ENCODE measurements at places on chromosomes 4 and X.

DNA sequence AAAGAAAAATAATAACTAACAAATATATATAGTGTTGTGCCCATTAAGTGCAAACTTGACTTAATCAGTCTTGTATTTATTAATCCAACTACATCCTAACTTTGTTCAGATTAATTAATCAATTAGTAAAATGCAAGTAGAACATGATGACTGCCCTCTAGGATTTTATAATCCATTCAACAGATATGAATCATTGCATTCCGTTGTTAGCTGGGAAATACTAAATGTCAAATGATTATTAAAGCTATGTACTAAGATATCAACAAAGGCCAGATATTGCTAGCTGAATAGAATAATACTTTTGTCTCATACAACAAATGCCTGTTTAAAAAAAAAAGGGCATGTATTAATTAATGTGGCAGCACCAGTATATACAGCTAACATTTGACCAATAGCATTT, 1366.3 kb downstream of the STIM2 start:
- DNase-seq, result no peak

DNA sequence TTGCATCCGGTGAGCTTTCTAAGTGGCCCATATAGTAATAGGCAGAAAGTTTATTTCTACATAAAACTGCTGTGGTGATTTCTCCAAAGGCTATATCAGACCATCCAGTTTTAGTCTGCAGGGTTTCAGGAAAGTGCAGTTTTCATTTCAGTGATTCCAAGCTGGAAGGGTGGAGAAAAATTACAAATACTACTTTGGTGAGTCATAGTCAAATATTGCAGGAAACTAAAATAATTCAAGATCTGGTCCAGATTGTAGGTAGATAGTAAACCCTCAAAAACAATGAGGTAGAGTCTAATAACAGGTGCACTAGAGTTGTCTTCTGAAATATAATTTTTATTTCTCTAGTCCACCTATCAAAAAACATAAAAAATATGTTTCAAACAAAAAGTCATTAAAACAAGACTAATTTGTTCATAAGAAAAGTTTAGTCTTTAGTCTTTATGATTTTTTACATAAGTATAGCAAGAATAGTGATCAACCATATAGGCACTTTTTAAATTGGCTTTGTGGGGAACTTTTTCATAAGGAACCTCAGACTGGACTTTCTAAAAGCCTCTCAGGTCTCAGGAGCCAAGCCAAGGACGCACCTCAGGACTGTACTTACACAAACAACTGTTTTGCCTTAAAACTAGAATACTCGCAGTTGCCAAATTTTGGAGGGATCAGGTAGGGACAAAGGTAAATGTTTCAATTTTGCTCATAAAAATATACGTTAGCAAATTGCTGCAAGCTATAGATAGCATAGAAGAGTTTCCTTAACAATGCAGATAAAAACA, 101.8 kb upstream of the TLR3 start:
- no peak for DNase-seq

GRCh38 chr4:88955580-88956380, 101.2 kb downstream of the FAM13A start:
- DNase-seq, result no peak

DNA sequence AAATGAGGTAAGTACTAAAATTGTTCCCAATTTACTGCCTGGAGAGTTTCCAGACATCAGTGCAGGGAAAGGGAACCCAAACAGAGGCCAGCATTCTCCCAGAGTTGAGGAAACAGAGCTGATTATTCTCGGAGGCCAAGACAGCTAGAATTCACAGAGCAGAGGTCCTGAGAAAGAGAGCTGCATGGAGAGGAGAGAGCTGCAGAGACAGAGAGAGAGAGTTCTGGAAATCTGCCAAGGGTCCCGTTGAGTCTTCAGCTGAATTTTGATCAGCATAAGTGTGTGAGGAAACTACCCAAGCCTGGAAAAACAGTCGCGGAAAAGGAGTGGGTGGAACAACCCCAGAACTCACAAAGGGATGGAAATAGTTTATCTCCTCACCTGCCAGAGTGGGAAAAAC, 43.8 kb upstream of the GPR173 start:
- DNase-seq, result no peak

- no peak for DNase-seq
These were observed 14.3 kb downstream of the CCDC160 start for GRCh38 chrX:134251241-134251640.

- DNase-seq, result no peak
These were observed 909.2 kb upstream of the PRKX start for GRCh38 chrX:4622486-4623167.

GRCh38 chr4:88979276-88979675, 77.7 kb downstream of the FAM13A start:
- DNase-seq, result no peak

- no peak for DNase-seq
These were observed 38.2 kb upstream of the DCTD start for GRCh38 chr4:182955411-182955810.

GRCh38 chr4:43765514-43765913, 683.1 kb downstream of the KCTD8 start:
- no peak for DNase-seq

DNA sequence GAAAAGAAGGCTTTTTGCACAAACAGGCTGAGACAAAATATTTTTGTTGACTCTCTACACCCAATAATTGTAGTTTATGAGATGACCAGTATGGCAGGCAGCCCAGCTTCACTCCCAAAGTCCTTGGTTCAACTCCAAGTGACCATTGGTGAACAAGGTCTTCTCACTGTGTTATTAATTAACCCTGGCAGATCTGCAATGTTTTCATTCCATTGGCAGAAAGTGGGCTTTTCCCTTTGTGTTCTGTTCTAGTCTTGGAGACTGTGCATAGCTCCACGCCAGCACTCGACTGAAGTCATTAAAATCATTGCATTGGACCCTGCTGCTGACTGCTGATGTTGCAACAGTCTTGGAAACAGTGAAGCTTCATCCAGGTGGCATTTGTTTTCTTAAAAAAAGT, 277.3 kb upstream of the HAND2 start:
- DNase-seq, result no peak

- DNase-seq, result no peak
These were observed 1.7 kb downstream of the GALNT7 start for GRCh38 chr4:173170182-173170778.

DNA sequence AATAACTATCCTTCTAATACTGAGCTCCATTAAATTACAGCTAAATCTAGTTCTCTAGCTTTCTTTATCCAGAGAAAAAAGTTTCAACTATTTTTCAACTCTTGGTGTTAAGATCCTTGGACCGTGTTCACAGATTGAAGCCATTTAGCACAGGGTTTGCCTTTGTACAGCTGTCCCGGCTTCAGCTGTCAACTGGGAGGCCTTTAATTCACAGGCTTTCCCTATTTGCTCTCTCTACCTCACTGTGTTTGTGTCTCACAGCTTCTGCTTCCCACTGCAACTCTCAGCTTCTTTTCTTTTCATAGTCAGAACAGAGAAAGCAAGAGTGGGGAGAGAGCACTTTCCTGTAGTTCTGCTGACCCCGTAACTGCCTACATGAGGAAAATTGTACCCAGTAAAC, 76.9 kb upstream of the SMAD1 start:
- no peak for DNase-seq

- DNase-seq, result no peak
These were observed 39.4 kb downstream of the INTU start for GRCh38 chr4:127672111-127672510.

DNA sequence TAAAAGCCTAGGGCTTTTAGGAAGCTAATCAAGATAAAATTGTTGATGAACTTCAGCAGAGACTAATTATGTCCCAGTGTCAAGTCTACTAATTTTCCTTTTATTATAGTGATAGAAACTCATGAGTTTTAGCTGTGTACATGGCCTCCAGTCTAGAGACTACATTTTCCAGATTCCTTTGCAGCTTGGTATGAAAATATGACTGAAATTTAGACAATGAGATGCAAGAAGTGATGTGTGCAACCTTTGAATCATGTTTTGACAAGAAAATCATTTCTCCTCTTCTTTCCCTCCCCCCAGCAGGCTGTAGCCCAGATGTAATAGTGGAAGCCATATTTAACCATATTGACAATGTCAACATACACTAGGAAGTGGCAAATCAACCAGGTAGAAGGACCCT, 30.3 kb upstream of the IL13RA2 start:
- DNase-seq, result peak; percentile 26

DNA sequence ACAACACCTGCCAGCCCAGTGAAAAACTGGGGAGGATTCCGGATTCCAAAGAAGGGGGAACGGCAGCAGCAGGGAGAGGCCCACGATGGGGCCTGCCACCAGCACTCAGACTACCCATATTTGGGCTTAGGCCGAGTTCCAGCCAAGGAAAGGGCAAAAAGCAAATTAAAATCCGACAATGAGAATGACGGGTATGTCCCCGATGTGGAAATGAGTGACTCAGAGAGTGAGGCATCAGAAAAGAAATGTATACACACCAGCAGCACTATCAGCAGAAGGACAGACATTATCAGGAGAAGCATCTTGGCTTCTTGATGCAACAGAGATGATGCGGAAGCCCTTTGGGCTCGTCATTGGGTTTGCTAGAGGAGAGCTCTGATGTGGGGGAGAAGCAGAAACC, 62.4 kb downstream of the JADE1 start:
- peak; percentile 89 for DNase-seq

DNA sequence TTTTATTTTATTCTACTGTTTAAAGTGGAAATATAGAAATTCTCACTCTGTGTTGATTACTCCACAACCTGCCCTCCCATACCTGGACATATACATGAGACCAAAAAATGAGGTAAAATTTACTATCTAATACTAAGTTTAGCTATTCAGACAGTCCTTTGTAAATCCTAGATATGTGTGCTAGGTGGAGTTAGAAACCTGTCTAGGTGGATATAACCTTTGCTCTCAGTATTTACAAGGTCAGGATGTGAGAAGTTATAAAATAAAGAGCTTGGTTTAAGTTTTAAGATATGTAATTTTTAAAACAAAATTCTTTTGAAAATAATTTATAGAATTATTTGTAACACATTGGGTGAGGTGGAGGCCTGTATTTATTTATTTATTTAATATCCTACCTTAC, 221.5 kb downstream of the PCDH7 start:
- DNase-seq, result no peak

DNA sequence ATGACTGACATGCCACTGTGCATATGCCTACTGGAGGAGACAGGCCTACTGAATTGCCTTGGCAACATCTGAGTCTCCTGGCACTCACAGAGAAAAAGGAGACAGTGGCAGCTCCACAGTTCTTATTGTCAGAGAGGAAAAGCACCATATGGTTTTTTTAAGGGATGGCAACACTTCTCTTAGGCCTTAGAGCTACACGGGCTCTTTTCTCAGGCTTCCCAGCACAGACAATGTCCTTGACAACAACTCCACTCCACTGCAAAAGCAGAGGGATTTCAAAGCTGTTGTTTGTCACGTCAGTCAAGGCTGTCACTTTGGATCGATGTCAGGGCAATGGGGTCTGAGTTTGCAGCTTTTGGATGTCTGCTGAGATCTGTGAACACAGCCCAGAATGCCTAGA, 4.7 kb upstream of the CLCN4 start:
- DNase-seq, result no peak

DNA sequence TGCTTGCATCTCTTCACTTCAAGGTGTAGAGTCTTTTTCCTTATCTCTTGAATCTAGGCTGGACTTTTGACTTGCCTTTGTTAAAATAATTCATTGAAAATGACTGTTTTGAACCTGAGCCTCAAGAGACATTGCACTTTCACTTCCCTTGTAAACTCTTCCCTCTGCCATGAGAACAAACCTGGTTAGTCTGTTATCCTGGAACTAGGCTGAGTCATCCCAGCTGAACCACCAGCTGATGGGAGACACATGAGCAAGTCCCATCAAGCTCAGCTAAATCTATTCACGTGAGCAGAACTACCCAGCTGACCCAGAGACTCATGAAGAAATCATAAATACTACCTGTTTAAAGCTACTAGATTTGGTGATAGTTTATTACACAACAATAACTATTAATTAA, 202.3 kb upstream of the CENPE start:
- no peak for DNase-seq

GRCh38 chr4:37531151-37531550, 155.0 kb downstream of the RELL1 start:
- DNase-seq, result no peak

DNA sequence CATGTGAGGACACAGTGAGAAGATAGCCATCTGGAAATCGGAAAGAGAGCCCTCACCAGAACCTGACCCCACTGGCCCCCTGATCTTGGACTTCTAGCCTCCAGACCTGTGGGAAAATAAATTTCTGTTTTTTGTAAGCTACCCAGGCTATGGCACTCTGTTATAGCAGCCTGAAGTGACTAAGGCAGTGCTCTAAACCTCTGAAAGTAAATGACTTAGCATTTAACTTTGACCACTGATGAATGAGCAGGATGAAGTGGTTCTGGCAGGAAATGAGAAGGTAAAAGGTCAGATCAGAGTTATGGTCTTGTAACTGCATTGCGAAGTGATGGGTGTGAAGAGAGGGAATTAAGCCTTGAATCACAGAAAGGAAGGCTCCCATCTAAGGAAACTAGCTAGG, 17.0 kb downstream of the GPAT3 start:
- DNase-seq, result peak; percentile 76

- peak; percentile 86 for DNase-seq
These were observed 5.4 kb upstream of the PDLIM5 start for GRCh38 chr4:94446386-94446785.

GRCh38 chr4:53693408-53693807, 102.1 kb upstream of the LNX1 start:
- DNase-seq, result no peak

GRCh38 chrX:153527208-153527607, 9.8 kb downstream of the ATP2B3 start:
- no peak for DNase-seq

- peak; percentile 52 for DNase-seq
These were observed 46.7 kb downstream of the ENPP6 start for GRCh38 chr4:184171011-184171410.

DNA sequence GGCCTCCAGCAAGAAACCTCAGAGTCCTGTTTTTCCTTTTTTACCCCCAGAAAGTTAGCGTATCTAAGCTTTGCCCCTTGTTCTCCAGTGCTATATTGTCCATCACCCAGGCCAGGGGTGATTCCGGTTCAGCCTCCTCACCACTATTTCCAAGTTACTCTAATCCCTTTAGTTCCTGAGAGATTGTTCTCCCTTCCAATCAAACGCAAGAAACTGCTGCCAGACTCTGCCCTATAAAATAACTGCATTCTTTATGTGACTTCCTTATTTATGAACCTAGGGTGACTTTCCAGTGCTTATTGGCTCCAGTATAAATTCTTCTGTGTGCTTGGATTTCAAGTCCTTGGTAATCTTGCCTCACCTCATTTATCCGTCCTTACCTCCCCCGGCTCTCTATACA, 65.7 kb downstream of the CLCN5 start:
- no peak for DNase-seq

GRCh38 chr4:143514497-143514896, 995 bp downstream of the SMARCA5 start:
- DNase-seq, result peak; percentile 40

DNA sequence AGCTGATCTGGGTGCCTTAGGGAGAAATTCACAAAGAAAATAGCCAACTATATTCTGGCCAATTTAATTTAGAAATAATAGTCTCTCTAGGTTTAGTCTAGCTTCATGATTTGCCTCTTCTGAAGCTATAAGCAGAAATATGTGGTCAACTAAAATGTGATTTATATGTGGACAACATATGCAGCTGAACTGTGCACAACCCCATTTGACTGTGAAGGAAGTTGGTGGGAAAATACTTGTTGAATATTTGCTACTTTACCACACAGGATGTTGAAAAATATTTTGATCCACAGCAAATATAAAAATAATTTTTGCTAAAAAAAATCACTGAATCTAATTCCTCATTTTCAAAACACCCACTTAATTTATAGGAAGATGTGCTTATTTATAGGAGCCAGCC, 15.7 kb upstream of the RNF128 start:
- peak; percentile 25 for DNase-seq

- no peak for DNase-seq
These were observed 20.5 kb upstream of the OPN1LW start for GRCh38 chrX:154123241-154124219.

GRCh38 chr4:8870647-8871416, 807 bp downstream of the HMX1 start:
- DNase-seq, result no peak

Measured in fibroblast of skin of right quadriceps (primary cell).